IgD-negative memory B cell (primary cell): ENCODE measurements at places on chromosomes 4 and X. TPM values are rescaled to one million over a fixed set of nuclear protein-coding genes. Genes with fewer than 3 reads are reported as not detected.

NPY1R gene
- not detected for polyA plus RNA-seq

CHRDL1 gene
- not detected for polyA plus RNA-seq

NMU gene
- 0.53 TPM for polyA plus RNA-seq

RS1 gene
- not detected for polyA plus RNA-seq

CLTRN gene
- not detected for polyA plus RNA-seq

PIR gene
- polyA plus RNA-seq: not detected

IL13RA1 gene
- 31.1 TPM for polyA plus RNA-seq

USP26 gene
- not detected for polyA plus RNA-seq

S100P gene
- not detected for polyA plus RNA-seq

ODAPH gene
- polyA plus RNA-seq: not detected

ARX gene
- polyA plus RNA-seq: not detected

NDP gene
- polyA plus RNA-seq: not detected

NWD2 gene
- not detected for polyA plus RNA-seq

CORIN gene
- polyA plus RNA-seq: not detected

F11 gene
- polyA plus RNA-seq: not detected

EXOC1L gene
- polyA plus RNA-seq: not detected

EOLA1 gene
- 19.0 TPM for polyA plus RNA-seq

TCEAL2 gene
- polyA plus RNA-seq: not detected

GAGE12J gene
- polyA plus RNA-seq: not detected

STIM2 gene
- 22.4 TPM for polyA plus RNA-seq

SMIM10L2A gene
- polyA plus RNA-seq: 0.05 TPM

CXorf49 gene
- not detected for polyA plus RNA-seq

CT55 gene
- not detected for polyA plus RNA-seq

EGFL6 gene
- not detected for polyA plus RNA-seq
